Activated T-cell treated with anti-CD3 and anti-CD28 coated beads, Interleukin-2, amount 50 U/mL, for 72 hours (primary cell): ENCODE measurements at places on chromosomes 2 and 18.

DNA sequence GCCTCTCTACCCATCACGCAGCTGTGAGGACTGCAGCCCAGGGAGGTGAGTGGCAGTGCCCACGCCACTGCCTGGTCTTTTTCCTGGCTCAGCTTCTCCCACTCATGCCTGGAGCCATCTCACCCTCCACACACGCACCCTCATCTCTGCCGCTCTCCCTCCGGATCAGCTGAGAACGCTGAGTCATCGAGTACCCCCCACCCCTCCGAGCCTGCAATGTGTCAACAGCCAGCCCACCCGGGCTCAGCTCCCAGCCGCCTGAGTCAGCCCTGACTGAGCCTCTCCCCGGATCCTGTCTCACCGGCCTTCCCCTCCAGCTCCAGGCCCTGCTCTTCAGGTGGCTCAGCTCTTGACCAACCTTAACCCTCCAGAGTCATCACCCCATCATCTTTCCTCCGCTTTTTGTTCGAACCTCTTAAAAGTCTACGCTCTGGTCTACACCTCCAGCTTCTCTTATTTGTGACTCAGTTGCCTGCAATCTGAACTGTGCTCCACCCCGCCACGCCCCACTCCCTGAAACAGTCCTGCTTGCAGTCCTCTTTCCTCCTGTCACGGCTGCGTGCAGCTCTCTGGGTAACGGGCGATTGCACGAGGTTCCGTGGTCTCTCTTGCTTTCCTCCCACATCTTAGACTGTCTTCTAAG lies 94.4 kb upstream of the ASAP2 start:
- DNase-seq: no peak

- no peak for DNase-seq
These were observed 475.4 kb downstream of the PARD3B start for GRCh38 chr2:205020673-205021072.

DNA sequence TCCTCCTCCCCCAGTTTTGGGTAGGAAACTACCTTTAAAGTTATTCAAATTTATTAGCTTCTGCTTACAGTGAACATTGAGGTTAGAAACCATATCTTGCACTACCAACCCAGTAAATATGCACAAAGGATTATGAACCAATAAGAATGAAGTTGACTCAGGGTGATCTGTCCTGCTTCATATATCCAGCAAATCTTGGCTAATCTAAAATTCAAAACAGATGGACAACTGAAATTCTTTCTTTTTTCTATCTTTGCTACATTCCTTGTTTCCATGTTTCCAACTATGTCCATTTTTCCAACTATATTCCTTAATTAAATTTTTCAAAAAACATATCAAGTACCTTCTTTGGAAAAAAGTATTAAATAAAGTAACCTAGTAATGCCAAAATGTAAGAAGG lies 149.3 kb downstream of the FAM124B start:
- DNase-seq: no peak

DNA sequence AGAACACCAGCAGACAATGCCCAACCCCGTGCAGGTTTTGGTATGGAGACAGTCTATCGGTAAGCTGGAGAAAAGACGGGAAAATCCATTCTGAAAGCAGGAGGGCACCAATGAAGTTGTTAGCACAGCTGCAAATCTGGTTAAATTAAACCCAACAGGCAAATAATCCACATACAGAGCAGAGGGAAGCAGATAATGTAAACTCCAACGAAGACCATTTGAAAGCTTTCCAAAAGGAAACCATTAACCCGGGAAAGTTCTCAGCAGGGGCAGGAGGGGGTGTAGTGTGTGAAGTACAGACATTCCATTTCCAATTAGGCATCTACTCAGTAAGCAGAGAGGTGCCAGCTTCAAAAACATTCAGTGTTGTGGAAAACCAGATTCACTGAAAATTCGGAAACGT lies 10.3 kb downstream of the EDAR start:
- DNase-seq: no peak

- DNase-seq: no peak
These were observed 426.5 kb downstream of the SLC4A3 start for GRCh38 chr2:220053919-220054318.

DNA sequence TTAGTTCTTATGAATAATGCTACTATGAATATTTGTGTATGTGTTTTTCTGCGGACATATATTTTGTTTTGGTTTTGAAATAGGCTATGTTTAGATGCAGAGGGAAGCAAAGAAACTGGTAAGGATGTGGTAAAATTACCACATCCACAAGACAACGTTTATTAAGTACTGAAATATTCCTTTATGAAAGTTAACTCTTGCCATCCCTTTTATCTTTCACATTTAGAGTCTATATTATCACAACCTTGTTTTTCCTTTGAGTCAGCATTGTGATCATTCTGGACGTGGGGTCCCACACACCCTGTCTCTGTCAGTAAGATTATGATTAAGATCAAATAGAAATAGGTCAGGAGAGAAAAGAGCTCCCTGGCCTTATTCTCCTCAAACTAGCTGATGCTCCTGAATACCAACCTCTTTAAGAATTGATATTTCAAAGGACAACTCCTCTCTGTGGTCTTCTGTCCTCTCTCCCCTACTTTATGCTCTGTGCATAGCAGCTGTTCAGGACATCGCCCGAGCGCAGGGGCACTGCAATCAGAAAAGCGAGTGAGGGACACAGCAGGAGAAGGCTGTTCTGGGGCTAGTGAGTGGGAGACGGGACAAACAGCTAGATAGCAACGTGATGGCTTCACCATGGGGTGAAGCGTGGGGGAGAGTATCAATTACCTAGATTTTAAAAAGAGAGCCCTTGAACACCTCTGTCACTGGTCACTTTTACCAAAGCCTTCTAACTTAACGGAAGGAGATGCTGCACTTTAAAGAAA lies 12.2 kb downstream of the METAP1D start:
- no peak for DNase-seq

DNA sequence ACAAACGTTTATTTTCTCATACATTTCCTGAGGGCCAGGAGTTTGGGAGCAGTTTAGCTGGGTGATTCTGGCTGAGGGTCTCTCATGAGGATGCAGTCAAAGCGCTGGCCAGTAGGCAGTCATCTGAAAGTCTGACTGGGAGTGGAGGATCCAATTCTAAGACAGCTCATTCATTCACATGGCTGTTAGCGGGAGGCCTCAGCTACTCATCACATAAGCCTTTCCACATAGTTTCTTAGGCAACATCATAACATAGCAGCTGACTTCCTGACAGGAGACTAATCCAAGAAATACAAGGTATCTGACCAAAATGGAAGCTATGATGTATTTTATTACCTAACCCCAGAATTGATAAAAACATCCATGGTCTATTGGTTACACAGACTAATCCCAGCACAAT lies 2.9 kb upstream of the MRPL44 start:
- DNase-seq: no peak

- no peak for DNase-seq
These were observed 39.3 kb upstream of the EPB41L3 start for GRCh38 chr18:5582849-5583681.

GRCh38 chr18:35377875-35378573 lies 887 bp upstream of the ZNF396 start:
- DNase-seq: no peak

DNA sequence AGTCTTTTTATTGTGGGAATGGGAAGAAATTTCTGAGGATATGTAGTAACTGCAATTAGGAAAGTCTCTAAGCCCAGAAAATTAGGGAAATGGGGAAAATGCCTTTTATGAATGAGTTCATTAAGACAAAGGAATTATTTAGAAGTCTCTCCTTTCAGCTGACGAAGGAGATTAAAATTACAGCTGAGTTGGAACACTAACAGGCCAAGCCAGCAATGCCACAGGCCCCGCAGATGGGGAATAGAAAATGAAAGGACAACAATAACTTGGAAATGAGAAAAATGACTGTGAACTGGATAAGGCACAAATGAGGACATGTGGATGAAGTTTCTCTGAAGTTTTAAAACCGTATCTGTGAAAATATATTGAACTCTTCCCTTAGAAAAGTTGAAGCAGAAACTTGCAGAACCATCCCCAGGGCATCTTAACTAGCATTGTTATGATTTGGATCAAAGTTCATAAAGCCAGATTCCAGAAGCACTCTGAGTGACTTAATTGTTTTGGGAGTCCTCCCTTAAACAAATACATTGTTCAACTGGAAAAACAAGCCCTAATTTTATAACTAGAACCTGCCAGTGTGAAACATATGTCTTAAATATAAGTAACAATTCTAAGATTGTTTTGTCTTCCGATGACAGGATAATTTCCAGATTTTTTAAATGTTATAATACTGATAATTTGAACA lies 51.3 kb downstream of the C2orf76 start:
- DNase-seq: no peak

GRCh38 chr2:172462373-172462848 lies 35.0 kb downstream of the ITGA6 start:
- no peak for DNase-seq

DNA sequence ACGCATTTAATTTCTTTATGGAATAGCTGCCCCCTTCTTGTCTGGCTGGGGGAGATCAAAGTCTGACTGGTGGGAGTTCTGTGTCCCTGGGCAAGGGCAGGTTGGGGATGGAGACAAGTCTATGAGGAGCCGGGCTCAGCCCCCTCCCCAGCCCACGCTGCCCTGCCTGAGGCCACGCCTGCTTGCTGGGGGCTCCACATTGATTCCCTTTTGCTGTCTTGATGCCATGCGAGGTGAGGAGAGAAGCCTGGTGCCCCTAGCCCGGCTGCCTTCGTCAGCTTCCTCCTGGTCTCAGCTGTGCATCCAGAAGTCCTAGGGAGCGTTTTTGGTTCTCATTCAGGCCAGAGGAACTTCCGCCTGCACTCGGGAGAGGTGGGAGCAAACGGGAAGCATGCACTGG lies 247.9 kb downstream of the NDUFA10 start:
- DNase-seq: no peak

DNA sequence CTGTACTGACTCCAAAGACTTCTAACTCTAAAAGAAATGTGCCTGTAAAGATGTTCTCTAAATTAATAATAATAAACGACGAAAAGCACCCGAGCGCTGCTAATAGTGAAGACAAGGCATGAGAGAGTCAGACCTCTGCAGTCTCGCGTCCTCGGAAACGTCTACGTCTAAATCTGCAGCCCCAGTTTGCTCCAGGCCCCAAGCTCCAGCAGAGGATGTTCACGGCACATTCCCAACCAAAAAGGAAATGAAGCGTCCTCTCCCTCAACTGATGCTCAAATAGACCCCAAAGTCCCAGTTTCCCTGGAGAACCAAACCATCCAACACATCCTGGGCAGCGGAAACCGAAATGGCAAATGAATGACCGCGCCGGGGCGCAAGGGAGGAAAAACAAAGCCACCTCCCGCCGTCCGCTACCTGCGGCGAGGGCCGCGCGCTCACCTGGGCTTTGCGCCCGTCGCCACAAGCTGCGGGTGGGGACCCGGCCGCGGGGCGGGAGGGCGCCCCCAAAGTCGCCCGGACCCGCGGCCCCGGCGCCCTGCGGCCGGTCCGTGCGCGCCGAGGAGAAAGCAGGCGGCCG lies 47.1 kb upstream of the CCDC150 start:
- peak; percentile 4 for DNase-seq

DNA sequence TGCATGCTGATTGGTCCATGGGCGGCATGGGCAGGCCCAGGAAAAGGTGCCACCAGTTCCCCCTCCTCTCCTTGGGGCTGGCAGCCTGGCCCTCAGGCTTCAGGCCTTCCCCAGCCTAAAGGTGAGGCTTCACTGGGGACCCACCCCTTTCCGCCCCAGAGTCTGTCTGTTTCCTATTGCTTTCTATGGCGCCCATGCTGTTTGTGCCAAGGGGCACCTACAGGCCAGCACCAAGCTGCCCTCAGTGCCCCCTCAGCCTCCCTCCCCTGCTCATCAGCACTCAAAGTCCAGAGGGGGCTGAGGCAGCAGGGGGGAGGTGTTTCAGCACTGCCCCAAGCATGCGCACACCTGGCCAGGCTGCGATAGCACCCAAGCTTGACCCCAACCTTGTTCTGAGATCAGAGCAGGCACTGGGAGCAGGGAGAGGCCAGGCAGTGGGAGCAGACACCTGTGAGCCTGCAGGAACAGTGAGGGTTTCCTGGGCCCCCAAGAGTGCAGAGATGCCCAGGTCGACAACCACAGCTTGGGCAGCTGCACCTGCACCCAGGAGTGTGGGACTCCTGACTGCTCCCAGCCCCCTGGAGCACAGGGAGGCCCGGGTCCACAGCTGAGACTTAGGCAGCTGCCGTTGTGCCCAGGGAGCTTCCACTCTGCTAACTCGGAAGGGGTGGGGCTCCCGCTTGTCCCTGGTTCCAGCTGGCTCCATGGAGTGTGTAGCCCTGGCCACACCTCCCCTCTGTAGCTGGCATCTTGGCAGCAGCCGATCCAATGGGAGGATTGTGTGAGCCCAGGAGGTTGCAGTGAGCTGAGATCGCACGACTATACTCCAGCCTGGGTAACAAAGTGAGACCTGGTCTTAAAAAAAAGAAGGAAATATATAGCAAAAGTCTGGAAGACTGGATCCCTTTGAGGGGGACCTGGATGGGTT lies 69.1 kb downstream of the NCAPH start:
- DNase-seq: no peak

GRCh38 chr18:79680100-79680879 lies 687 bp downstream of the CTDP1 start:
- peak; percentile 75 for DNase-seq

- DNase-seq: no peak
These were observed 334.9 kb upstream of the THUMPD2 start for GRCh38 chr2:40113997-40114396.

DNA sequence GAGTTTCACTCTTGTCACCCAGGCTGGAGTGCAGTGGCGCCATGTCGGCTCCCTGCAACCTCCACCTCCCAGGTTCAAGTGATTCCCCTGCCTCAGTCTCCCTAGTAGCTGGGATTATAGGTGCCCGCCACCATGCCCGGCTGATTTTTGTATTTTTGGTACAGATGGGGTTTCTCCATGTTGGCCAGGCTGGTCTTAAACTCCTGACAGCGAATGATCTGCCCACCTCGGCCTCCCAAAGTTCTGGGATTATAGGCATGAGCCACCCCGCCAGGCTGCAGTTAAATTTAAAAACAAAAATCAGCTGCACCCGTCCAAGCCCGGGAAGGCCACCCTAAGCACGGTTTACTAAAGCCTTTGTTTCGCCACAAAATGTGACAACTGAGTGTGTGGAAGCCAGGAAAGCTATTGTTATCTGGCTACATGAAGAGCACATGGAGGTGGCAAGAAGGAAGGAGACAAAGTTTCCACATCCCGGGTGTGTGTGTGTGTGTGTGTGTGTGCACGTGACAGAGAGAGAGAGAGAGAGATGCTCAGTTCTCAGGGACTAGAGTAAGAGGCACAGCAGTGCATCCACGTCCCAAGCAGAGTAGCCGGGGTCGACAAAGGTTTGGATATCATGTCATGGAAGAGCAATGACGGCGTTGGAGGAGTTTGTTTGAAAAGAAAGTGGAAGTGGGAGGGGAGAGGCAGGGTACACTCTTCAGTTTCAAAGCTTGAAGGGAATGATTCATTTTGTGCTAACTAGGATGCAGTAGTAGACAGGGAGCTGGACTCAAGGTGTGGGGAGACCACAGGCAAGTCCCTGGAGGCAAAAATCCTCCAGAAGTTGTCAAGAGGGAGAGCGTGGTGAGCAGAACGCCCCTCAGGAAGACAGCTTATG lies 20.1 kb downstream of the INPP5D start:
- DNase-seq: no peak

- no peak for DNase-seq
These were observed 97.8 kb upstream of the GLI2 start for GRCh38 chr2:120637847-120638246.

- DNase-seq: no peak
These were observed 1.1 kb downstream of the RPL37A start for GRCh38 chr2:216499641-216500218.

- no peak for DNase-seq
These were observed 2.9 kb upstream of the EPB41L3 start for GRCh38 chr18:5546660-5547059.
